DMS53 (cell line): ENCODE measurements at places on chromosomes 1 and 21.

DNA sequence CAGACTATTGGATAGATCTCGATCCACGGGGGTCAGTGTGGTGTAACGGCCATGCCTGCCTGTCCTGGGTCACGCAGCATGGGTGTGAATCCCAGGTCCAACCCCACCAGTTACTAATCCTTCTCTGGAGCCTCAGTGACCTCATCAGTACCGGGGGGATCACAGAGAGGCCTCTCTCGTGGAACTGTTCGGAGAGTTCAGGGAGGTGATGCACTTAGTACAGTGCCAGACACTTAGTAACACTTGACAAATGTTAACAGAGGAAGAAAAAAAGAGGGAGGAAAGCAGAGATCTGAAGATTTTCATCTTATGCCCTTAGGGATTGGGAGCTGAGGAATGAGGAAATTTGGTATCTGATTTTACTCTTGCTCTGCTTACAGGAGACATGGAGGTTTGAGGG, 2.9 kb downstream of the ABCA4 start:
- DNase-seq: no peak

DNA sequence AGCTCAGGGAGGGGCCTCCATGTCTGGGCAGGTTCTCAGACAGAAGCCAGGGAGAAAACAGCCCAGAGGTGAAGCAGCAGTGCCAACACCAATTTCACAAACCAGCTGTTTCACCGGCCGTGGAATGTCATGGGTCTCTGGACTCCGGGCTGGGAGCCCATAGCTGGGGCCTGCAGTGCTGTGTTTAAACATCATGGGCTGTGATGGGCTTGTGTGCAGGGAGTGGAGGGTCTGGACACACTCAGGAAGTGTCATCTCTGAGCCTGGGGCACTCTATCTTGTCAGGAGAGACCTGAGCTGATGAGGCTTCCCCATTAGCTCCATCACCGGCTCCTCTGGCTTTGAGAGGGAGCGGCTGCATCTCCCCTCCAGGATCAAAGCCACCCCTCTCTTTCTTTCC, 173.6 kb upstream of the IGSF21 start:
- no peak for DNase-seq

- no peak for DNase-seq
Measured at GRCh38 chr1:98559291-98559690, 102.2 kb upstream of the SNX7 start.

DNA sequence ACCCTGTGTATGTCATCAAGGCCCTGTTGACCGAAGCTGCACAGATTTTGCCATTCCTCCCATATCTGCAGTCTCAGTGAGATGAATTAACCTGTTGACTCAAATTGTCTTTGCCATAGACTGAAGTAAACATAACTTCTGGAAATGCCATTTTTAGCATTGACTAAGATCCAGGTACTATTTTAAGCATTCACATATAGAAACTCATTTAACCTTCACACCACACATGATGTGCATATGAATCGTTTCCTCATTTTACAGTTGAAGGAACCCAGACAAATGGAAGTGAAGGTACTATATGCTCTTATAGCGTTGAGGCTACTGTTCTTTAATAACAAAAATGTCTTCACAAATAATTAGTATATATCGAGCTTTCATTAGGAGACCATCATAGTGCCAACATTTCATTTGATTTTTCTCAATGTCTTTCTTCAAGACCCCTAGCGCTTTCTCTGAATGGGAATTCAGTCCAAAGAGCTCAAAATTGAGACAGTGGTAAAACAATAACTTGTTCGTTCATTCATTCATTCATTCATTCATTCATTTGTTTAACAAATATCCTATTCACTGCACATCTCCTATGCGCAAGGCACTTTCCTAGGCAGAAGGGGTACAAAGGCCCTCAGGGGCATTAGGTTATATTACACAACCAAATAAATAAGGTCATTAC, 444.7 kb downstream of the ADGRL2 start:
- no peak for DNase-seq

- no peak for DNase-seq
Measured at GRCh38 chr1:53736290-53736689, 2.7 kb downstream of the GLIS1 start.

DNA sequence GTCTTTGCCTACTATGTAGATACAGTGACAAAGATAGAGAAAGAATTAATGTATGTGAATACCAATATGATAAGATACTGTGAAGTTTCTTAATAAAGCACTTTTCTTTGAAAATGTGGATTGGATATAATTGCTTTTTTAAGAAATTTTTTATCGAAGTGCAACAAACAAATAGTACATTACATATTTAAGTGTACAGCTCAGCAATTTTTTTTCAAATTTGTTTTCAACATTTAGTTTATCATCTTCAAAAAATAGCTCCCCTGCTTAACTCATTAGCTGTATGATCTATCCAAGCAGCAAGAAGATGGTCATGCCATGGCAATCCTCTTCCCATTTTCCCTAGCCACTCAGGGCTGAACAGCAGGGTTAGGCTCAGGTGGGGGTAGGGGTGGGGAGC, 40.5 kb downstream of the NEK7 start:
- no peak for DNase-seq

DNA sequence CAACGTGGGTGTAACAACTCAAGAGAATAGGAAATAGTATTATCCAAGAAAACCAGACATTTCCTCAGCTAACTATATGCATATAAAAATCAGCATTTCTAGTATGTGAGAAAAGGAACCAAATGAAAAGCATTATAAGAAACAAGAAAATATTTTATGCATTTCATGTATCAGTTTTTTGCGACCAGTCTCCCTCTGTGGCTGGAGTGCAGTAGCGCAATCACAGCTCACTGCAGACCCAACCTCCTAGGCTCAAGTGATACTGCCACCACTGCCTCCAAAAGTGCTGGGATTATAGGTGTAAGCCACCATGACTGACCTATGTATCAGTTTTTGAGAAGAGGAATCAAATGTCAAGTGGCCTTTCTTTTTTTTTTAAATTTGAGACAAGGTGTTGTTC, 31.0 kb downstream of the SLC16A1 start:
- peak; percentile 5 for DNase-seq

- peak; percentile 67 for DNase-seq
Measured at GRCh38 chr1:197917805-197918651, 856 bp downstream of the LHX9 start.

DNA sequence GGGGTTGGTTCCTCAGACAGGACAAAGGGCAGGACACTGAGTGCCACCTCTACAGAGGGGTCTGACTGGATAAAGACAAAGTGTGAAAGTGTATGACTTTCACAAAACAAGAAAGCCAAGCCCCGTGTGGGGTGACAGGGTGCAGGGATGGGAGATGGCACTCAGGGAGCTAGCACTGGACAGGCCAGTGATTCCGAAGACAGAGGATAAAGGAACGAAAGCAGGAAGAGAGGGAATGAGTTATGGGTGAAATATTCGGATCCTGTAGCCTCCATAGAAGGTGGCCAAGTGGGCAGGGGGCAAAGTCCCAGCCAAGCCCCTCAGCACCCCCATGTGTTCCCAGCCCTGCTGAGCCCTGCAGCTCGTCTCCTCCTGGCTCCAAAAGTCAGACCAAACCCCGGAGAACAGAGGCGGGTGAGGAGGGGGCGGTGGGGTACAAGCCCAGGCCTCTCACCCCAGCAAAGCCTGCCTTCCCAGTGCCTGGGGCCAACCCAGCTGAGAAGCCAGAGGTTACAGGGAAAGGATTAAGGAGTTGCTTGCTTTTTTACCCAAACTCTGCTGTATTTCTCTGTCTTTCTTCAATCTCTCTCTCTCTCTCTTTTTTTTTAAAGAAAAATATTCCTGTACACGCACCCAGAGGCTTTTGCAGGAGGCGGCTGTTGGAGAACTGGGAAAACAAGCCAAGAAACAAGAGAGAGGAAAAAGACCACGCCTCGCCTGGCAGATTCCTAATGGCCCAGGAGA, 14.0 kb upstream of the WASF2 start:
- no peak for DNase-seq

- peak; percentile 25 for DNase-seq
Measured at GRCh38 chr1:37634244-37634991, at the start of gene RSPO1. RSPO1 (minus strand) TSS chr1:37634892; CDS start chr1:37629661, 5,231 bp downstream.

- DNase-seq: no peak
Measured at GRCh38 chr1:217494767-217495166, 136.1 kb downstream of the GPATCH2 start.

DNA sequence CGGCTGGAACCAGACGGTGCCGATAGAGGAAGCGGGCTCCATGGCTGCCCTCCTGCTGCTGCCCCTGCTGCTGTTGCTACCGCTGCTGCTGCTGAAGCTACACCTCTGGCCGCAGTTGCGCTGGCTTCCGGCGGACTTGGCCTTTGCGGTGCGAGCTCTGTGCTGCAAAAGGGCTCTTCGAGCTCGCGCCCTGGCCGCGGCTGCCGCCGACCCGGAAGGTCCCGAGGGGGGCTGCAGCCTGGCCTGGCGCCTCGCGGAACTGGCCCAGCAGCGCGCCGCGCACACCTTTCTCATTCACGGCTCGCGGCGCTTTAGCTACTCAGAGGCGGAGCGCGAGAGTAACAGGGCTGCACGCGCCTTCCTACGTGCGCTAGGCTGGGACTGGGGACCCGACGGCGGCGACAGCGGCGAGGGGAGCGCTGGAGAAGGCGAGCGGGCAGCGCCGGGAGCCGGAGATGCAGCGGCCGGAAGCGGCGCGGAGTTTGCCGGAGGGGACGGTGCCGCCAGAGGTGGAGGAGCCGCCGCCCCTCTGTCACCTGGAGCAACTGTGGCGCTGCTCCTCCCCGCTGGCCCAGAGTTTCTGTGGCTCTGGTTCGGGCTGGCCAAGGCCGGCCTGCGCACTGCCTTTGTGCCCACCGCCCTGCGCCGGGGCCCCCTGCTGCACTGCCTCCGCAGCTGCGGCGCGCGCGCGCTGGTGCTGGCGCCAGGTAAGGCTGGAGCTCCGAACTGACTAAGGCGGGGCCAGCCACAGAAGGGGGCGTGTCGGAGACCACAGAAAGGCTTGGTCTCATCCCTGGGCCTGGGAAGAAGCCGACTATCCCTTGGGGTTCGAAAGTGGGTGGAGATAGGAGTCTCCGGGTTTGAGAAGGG, 486 bp downstream of the SLC27A3 start:
- DNase-seq: peak; percentile 86

GRCh38 chr1:201294876-201295275, 11.6 kb downstream of the PKP1 start:
- no peak for DNase-seq

DNA sequence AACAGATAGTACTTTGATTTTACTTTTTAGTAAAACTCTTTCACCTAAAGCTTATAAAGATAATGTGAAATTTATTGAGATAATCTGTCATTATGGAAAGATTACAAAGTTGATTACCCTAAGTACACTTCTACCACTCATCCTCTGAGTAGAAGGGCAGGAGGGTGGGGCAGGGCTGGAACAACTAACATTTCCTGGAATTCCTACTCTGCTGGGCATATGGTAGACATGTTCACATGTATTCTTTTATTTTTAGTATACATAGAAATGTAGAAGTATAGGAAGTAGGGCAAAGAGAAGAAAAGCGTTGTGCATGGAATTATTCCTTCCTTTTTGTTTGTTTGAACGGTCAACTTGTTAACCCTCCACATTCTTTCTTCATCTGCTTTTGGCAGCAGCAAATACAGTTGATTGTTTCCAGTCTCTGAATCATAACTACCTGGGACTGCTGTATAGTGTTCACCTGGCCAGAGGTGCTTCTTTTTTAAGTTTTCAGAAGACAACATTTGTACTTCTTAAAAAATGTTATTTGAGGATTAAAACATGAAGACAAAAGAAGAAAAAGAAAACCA, 85.1 kb downstream of the POU2F1 start:
- no peak for DNase-seq

DNA sequence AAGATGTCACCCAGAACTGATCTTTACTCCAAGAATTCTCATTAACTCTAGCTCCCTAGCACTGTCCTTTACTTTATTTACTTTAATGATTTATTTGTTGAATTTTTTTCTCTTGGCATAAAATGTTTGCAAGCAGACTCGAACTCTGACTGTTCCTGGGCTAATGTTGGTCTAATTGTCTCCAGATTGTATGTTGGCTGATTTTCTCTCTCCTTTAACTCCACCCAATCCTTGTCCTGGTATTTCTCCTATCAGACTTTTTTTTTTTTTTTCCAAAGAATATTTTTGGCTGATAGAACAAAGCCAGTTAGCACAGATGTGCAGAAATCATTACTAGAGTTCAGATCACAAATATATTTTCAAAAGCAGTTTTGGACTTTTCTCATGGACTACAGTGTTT, 82.6 kb downstream of the ATF6 start:
- no peak for DNase-seq

DNA sequence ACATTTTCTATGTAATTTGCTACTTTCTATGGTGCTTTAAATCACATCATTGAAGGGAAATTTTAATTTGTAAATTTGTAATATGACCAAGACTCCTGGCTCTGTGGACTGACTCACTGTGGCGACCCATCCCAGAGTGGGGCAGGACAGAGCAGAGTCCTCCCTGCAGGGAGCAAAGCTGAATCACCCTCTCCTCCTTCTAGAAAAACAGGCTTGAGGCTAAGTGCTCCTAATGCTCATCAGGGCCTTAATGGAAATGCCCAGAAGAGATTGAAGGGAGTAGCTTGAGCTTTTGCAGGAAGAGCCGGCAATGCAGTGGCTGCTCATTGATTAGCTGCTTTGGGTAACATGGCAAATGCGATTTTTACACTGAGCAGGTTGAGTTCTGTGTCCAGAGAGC, 16.8 kb downstream of the S100A10 start:
- no peak for DNase-seq

DNA sequence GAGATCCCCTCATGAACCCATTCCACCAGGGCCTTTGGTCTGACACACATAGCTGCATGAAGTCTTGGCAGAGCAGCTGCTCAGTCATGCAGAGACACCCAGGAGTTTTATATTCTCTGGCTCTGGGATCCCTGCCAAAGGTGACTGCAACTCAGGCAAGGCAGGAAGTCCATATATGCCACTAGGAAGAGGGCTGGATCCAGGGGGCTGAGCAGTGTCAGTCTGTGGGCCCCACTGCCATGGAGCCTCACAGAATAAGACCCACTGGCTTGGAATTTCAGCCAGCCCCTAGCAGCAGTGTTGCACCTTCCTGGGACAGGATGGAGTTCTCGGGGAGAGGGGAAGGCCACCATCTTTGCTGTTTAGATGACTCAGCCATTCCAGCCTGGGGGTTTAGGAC, 199.7 kb downstream of the TBX15 start:
- DNase-seq: peak; percentile 72

- no peak for DNase-seq
Measured at GRCh38 chr21:29436143-29436542, 137.4 kb downstream of the BACH1 start.

GRCh38 chr1:197967066-197967465, 49.9 kb downstream of the LHX9 start:
- no peak for DNase-seq
